Lung microvascular endothelial cell (primary cell): ENCODE measurements at places on chromosomes 4 and X. TPM values are rescaled to one million over a fixed set of nuclear protein-coding genes. Genes with fewer than 3 reads are reported as not detected.

NUDT11 gene
- total RNA-seq: 0.60 and 1.5 TPM in 2 replicates

ALAS2 gene
- not detected in 2 replicates for total RNA-seq

NPY2R gene
- not detected in 2 replicates for total RNA-seq

LRIT3 gene
- total RNA-seq: under 0.01 TPM in 1 of 2 replicates, not detected in the other

ZNF711 gene
- 3.3 and 4.6 TPM in 2 replicates for total RNA-seq

GIMD1 gene
- not detected in 2 replicates for total RNA-seq

DGKK gene
- total RNA-seq: not detected in 2 replicates

P2RY10 gene
- not detected in 2 replicates for total RNA-seq

PF4V1 gene
- total RNA-seq: not detected in 2 replicates

MAGEA2 gene
- total RNA-seq: not detected in 2 replicates

MAGEA8 gene
- not detected in 2 replicates for total RNA-seq

HSFX4 gene
- total RNA-seq: not detected in 2 replicates

FGD1 gene
- total RNA-seq: 0.60 and 1.1 TPM in 2 replicates

SLC38A5 gene
- total RNA-seq: 4.2 and 12.2 TPM in 2 replicates

VEGFD gene
- total RNA-seq: 0.20 and 0.22 TPM in 2 replicates

FAM47E gene
- total RNA-seq: not detected in 2 replicates

ASB12 gene
- not detected in 2 replicates for total RNA-seq

MAGED4 gene
- 19.8 and 38.9 TPM in 2 replicates for total RNA-seq

WDR19 gene
- total RNA-seq: 13.9 and 28.0 TPM in 2 replicates

CENPI gene
- 4.2 and 10.9 TPM in 2 replicates for total RNA-seq

RTL3 gene
- total RNA-seq: not detected in 2 replicates
